ENCODE measurements at places on chromosomes 5 and 9.
A peak's percentile ranks its signal among the peaks of the same experiment; 100 is the strongest.

DNA sequence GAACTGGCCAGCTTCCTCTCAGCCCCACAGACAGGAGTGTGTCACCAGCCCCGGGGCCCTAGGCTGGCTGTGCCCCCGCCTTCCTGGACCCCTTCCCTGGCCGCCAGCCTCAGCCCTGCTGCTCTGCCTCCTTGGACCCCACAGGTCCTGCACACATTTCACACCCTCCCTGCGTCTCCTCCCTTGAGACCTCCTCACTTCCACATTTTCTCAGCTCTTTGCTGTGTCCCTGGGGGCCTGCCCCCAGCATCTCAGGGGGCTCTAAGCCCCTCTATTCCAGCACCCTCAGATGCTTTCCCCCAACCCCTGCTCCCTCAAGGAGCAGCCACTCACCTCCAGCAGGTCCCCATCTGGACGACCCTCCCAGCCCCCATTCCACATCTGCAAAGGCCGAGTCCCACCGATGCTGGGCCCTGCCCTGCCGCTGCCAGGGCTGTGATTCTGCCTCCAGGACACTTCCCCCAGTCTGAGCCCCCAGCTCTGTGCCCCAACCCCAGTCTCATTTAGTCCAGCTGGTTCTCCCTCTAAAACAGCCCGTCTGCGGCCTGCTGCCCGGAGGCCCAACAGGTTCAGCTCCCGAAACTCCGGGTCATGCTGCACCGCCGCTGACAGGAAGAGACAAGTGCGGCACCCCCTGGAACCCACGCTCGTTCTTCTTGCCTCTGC, 4.2 kb downstream of the SLC34A3 start:
- DNase-seq = no peak

DNA sequence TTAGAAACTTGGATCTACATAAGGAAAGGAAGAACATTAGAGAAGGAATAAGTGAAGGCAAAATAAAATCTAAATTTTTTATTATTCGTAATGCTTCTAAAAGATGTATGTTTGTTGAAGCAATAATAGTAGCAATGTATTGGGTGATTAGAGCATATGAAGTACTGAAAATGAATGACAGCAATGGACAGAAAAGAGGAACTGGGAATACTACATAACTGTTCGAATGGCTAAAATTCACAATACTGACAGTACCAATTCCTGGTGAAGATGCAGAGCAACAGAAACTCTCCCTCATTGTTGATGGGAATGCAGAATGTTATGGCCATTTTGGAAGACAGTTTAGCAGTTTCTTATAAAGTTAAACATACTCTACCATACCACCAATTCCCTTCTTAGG, 177.3 kb upstream of the SPEF2 start:
- DNase-seq = no peak

GRCh38 chr5:73295447-73295846, 122.5 kb downstream of the TMEM174 start:
- no peak for DNase-seq

DNA sequence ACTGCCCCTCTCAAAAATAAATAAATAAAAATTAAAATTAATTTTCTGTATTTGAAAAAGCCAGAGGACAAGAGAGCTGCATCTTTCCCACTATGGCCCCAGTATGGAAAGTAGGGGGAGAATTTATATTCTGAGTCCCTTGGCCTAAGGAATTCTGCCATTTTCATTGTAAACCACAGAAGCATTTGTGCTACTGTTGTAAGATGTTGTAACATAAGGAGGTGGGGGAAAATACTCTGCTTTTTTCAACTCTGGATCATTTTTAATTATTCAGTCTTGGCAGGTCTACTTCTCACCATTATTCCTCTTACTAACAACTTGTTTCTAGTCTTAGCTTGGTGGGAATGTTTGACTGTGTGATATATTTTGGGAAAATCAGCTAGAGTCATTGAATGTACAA, 52.3 kb upstream of the APC start:
- no peak for DNase-seq

- DNase-seq = no peak
These were observed 8.1 kb upstream of the TSPAN17 start for GRCh38 chr5:176639208-176639607.

GRCh38 chr9:126223798-126224531, 102.7 kb upstream of the MVB12B start:
- DNase-seq = no peak

DNA sequence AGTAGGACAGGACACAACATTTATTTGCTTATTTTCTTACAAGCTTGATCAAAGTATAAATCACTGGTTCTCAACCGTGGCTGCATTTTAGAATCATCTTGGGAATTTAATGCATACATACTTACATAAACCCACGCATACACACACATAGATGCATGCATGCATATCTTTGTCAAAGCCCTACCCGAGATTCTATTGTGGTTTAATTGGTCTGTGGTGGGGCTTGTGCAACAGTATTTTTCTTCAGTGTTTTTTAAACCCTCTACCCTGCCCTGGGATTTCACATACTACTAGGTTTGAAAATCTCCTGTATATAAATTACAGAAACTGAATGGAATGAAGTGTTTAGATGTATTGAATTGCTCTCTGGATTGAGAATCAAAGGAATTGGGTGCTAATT, 1166.2 kb downstream of the MAT2B start:
- DNase-seq = no peak

GRCh38 chr9:3647652-3648051, 121.9 kb upstream of the RFX3 start:
- DNase-seq = no peak

DNA sequence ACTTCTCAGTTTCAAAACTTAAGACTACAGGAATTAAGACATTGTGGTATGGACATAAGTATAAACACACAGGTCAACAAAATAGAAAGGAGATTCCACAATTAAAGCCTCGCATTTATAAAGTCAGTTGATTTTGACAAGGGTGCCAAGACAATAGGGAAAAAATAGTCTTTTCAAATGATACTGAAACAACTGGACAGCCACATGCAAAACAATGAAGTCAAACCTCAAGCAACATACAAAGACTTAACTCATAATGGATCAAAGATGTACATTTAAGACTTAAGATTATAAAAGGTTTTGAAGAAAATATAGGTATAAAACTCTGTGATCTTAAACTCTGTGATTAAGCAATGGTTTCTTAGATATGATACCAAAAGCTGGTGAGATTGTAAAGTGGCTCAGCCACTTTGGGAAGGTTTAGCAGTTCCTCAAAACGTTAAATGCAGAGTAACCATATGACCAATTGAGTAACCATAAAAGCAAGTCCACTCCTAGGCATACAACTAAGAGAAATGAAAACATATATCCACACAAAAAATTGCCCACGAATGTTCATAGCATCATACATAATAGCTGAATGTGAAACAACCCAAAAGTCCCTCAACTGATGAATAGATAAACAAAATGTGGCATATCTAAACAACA, 22.0 kb downstream of the HINT1 start:
- DNase-seq = no peak

DNA sequence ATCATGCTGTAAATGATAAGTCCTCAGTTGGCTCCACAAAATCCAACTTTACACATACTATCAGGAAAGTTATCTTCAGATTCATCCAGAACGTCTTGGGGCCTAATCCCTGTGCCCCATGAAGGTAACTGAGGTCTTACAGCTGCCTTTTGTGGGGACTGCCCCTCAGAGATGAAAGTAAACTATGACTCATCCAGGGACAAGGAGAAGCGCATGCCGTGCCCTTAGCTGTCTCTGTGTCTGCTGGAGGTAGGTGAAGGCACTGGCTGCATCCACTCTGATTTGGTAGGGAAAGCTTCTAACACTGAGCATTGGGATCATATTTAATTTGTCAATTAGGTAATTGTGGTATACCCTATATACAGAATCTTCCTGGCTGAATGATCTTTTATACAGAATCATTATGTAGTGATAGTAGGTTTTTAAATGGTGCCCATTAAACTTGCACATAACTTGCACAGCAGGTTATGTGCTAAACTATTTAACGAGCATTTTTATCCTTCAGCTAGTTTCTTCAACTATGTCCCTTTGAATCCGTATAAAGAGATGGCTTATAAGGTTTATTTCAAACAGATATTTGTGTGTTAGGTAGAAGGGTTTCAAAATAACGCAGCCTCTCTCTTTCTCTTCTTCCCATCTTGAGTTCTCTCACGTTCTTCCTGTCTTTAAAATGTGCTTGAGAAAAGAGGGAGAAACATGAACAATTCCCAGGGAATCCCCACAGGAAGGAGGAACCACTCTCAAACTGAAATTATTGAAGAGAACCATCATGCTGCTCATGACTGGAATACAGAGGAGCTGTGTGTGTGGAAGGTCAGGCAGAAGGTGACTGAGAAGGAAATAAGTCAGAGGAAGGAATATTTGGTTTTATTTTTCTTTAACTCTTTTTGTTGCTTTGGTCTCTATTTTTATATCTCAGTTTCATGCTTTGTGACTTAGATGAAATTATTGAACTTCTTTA, 250.9 kb downstream of the CD180 start:
- peak; percentile 40 for DNase-seq

GRCh38 chr9:69215774-69216485, 41.9 kb downstream of the TJP2 start:
- DNase-seq = peak; percentile 53

DNA sequence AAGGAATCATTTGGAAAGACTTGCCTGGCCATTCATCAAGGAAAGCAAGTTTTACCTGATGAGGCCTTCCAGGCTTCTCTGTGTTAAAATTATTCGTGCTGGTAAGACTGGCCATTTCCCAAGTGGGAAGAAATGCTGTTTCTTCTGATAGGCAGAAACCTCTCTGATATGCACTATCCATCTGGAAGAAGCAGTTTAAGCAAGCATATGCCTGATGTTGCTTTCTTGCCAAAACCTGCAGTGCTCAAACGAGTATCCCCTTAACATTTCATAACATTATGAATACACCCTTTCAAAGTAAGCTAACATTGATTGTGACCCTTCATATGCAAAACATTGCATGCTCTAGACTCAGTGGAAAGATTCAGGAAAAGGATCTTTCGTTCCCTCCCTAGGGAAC, 36.0 kb upstream of the PRLR start:
- no peak for DNase-seq

GRCh38 chr5:8875722-8876121, 670.2 kb downstream of the SEMA5A start:
- no peak for DNase-seq

DNA sequence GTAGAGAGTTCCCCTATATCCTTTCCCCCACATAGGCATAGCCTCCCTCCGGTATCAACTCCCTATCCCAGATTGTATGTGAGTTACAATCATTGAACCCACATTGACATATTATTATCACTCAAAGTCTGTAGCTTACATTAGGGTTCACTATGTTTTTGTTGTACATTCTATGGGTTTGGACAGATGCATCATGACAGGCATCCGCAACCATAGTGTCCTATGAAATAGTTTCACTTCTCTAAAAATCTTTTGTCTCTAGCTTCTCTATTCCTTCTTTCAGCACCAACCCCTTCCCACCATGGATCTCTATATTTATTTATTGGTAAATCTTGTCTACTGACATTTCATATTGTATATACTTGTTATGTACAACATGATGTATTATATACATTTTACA, 31.6 kb downstream of the TAF11L14 start:
- no peak for DNase-seq
